ENCODE measurements at places on chromosomes 12 and 14.

- H3K36me3 ChIP-seq = no peaks in the 10 kb centered on the region
- no peaks in the 10 kb centered on the region for H3K27me3 ChIP-seq
- DNase-seq = no peak
- no peak overlapping the region for H3K27ac ChIP-seq
- peaks cover 7% of the 10 kb centered on the region for H3K4me1 ChIP-seq
These were observed 16.8 kb downstream of the LGMN start for GRCh38 chr14:92731622-92732115.

DNA sequence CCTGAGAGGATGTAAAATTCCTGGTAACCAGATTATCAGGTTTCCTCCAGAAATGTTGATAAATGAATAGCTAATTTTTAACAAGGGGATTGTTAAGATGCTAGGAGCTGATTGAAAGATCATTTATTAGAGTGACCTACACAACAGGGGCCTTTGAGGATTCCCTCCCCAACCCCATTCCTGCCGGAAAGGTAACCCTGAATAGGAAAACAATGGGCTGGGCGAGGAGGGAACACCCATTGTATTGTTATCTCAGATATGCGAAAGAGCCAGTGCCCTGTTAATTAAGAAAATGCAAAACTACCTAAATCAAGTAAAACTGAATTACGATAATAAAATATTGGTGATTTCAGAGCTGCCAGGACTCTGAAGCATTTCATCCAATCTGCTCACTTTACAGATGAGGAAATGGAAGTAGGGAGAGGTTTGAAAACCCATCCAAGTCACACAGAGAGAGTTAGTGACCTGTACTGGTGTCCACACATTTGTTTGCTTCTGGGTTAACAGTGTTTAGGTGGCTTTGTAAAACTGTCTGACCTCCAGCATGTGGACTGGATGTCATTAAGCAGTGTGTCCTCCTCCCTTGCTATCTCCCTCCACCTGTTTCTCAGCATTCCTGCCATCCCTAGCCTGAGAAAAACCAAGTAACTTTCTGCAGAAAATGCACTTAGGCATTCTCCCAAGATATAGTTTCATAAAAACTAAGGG, 214.8 kb downstream of the TTC6 start:
- H3K27me3 ChIP-seq = no peaks in the 10 kb centered on the region
- H3K4me3 ChIP-seq = no peak overlapping the region
- H3K27ac ChIP-seq = no peak overlapping the region
- no peaks in the 10 kb centered on the region for H3K36me3 ChIP-seq
- DNase-seq = no peak
- no peaks in the 10 kb centered on the region for H3K4me1 ChIP-seq

- H3K4me1 ChIP-seq = peaks cover 1% of the 10 kb centered on the region
- no peak overlapping the region for H3K4me3 ChIP-seq
- H3K27ac ChIP-seq = no peak overlapping the region
- DNase-seq = no peak
- H3K27me3 ChIP-seq = no peaks in the 10 kb centered on the region
These were observed 99.4 kb downstream of the NINJ2 start for GRCh38 chr12:563787-564298.

GRCh38 chr12:100858656-100859055, 64.1 kb downstream of the ANO4 start:
- H3K27ac ChIP-seq = no peak overlapping the region
- H3K4me3 ChIP-seq = no peak overlapping the region
- H3K4me1 ChIP-seq = no peaks in the 10 kb centered on the region
- H3K36me3 ChIP-seq = no peaks in the 10 kb centered on the region

DNA sequence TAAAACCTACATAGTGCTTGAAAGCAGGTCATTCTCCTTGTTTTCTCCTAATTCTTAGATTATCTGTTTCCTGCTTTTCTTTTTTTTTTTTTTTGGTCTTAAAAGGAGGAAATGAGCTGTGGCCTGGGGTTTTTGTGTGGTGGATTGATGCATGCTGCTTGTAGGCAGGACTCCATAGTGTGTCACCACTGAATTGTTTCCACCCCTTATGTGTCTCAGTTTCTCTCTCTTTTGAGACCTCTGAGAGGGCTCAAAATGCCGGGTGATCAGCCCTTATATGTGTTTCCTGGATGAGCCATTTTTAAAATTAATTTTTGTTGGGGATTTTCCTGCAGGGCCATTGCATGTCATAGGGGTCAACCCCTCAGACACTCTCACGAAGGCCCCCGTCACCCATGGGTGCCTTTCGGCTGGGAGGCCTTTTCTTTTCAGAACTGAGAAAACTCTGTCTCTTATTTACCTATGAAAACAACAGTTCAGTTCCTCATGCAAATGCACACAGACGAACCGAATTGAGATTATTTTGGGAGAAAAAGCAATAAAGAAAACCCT, 32.0 kb upstream of the LRRK2 start:
- no peak overlapping the region for H3K4me3 ChIP-seq
- no peak overlapping the region for H3K27ac ChIP-seq
- H3K27me3 ChIP-seq = no peaks in the 10 kb centered on the region
- no peak for DNase-seq
- H3K4me1 ChIP-seq = no peaks in the 10 kb centered on the region
